ENCODE measurements at places on chromosomes 1 and 21.
A peak's percentile ranks its signal among the peaks of the same experiment; 100 is the strongest.

GRCh38 chr1:14977338-14977931, 176.1 kb upstream of the TMEM51 start:
- no peak for DNase-seq

- no peak for DNase-seq
These were observed 203.2 kb downstream of the APP start for GRCh38 chr21:25967181-25967900.

DNA sequence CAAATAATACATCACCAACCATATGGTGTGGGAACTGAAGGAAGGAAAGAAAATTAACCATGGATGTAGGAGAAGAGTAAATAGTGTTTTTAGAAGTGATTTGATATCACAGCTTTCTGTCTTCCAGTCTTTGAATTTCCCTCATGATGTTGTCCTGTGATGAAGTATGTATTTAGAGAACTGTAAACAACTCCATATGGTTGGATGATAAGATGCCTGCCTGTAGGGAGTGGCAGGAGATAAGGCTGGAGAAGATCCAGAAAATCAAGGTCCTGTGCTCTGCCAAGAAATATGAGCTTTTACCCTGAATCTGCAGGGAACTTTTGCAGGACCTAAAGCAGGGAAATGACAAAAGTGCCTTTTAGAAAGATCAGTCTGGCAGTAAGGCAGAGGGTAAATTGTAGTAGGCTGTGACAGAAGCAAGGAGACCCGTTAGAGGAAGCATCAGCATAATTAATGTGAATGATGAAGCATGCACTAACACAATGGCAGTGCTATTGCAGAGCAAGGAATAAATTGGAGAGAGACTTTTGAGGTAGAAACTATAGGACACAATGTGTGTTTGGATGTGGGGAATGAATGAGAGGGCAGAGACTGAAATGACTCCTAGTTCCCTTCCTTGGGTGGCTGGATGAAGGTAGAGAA, 21.9 kb downstream of the CEPT1 start:
- DNase-seq = no peak

DNA sequence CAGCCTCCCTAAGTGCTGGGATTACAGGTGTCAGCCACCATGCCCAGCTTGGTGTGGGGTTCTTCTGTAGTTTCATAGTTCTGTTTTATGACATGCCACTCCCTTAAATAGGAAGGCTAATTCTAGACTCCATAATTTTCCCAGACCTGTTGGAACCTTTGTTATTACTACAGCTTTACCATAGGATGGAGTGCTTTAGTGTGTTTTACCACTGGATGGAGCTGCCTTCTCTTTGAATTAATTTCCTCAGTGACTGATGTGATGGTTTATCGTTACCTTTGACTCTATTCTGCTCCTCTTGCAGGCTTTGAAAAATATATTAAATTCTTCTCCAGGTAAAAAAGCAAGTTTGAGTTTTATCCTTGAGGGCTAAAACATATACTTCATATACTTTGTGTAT, 84.6 kb upstream of the NEK7 start:
- no peak for DNase-seq

DNA sequence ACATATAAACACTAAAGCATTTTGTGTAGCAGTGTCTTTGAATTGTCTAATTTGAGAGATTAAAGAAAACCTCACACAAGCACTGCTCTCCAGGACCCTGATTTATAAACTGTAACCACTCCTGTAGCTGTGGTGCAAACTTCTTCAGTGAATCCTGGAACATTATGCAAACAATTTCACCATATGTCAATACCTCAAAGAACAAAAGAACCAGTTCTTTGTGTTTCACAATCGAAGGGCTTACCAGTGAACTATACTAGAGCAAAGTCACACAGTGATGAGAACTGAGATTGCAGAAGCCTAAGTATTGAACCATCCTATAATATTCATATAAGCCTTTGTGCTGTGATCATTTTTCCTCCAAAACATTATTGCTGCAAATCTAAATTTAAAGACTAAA, 21.5 kb downstream of the DPH5 start:
- no peak for DNase-seq

GRCh38 chr1:162397943-162398560, 13.9 kb downstream of the SH2D1B start:
- DNase-seq = no peak

DNA sequence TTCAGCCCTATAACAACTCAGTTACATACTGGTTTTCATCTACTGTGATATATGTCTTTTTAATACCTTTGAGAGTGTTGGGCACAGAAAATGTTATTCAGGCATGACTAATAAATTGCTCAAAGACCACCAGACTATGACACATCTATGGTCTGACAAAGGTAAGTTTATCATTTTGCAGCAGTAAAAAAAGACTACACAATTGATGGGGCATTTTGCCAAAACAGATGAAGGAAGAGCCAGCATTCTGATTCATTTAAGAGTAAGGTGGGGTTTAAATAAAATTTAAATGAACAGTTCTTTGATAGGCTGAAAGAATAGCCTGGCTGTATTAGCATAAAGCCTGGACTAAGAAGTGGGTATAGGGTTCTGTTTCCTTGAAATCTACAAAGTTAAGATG, 8.8 kb upstream of the RNPC3 start:
- no peak for DNase-seq

GRCh38 chr21:38848187-38848609, 42.5 kb downstream of the ETS2 start:
- DNase-seq = no peak

DNA sequence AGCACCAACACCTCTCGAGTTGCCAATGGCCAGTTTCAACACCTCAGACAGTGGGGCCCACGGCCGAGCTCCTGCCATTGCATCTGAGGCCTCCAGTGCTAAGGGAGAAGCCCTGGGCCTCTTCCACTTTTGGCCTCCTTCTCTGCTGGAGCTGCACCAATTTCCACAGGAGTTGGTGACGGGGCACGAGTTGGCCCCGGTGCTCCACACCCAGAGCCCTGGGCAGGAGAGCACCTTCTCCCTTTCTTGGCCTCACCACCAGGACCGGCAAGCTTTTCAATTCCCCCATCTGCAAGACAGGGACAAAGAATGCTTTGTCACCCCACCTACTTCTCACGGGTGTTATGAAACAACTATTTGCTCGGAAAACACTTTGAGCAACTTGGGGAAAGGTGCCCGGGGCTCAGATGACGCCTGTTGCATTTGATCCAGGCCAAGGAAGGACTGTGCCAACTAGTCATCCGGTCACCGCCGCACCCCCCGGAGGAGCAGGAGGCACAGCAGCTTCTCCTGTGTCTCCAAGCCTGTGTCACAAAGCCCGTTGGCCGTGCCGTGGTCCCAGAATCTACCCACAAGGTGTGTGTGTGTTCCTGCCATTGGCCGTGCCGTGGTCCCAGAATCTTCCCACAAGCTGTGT, 55.2 kb downstream of the TOMM20 start:
- DNase-seq = no peak

- DNase-seq = no peak
These were observed 59.9 kb downstream of the TRIM11 start for GRCh38 chr1:228346731-228347130.

DNA sequence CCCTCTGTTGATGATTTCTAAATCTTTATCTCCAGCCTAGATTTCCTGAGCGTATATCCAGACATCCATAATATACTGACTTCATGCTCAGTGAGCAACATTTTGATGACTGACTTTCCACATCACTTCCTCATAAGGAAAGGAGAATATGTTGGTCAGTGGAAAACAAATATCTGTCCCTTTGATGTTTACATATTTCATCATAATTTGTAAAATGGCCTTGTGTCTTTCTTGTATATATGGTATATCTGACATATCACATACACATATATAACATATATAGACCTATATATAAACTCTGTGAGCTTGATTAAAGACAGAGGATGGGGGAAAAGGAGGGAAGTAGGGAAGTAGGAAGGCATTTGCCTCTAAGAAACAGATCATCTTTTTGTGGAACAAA, 18.6 kb downstream of the ZBTB8A start:
- no peak for DNase-seq

DNA sequence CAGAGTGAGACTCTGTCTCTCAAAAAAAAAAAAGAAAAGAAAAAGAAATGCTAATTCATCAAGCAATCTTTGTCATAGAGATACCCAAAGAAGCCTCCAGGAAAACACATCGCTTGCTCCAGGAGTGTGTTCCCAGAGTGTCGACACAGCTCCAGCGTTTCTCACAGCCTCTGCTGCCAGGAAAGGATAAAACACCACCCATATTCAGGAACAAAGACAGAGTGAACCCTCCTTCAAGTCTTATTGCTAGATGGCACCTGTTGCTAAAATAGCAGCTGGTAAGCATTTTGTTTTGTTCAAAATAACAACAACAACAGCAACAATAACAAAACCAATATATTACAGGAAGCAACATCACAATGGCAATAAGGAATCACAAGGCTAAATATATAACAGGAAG, 3.1 kb downstream of the ILDR2 start:
- no peak for DNase-seq

DNA sequence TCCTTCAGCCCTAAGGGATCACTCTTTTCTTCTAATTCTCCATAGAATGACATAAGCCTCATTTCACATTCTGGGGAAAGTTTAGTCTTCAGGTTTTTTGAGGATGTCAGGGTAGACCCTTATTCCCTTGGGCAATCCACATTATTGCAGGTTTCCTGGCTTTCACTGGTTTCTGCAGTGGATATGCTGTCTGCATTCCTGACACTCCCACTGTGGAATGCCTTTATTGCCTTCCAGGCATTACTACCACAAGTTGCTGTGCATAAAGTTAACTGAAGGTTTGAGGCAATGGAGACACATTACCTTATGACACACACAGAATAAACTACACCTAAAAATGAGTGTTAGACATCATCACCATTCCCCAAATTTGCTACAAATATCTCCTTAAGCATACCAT, 12.7 kb downstream of the FASLG start:
- DNase-seq = no peak

DNA sequence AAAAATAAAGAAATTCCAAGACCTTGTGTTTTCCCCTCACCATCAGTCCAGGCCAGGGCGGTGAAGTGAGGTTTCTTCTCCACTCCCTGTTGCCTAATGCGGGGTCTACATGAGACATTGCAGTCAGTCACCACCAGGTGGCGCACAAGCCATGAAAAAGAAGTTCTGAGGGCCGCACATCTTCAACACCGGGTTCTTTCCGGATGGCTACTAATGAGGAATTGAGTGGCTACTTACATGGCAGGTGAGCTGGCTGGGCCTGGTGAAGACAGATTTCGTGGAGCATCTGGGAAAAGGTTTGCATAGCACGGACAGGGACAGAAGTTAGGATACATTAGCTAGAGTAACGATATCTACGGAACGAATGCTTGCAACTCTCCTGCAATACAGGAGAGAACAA, 15.8 kb upstream of the S100A11 start:
- DNase-seq = peak; percentile 73

DNA sequence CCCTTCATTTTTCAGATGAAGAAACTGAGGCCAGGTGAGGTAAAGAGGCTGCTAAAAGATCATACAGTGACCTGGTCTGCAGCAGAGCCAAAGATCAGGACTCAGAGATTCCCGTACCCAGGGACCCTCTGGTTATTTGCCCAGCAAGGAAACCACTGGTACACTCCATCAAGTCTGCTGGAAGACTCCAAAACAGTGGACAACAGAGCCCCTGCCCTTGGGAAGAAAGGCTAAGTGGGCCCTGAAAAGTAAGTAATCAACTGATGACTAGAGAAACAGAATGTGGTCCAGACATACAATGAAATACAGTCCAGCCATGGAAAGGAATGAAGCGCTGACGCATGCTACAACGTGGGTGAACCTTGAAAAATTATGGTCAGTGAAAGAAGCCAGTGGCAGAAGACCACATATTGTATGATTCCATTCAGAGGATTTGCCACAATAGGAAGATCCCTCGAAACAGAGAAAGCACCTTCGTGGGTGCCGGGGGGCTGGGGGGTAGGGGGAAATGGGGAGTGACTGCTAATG, 106.4 kb downstream of the ETS2 start:
- no peak for DNase-seq

Data from activated CD8-positive, alpha-beta memory T cell treated with anti-CD3 and anti-CD28 coated beads for 4 hours (primary cell).